Stomach (tissue), 19 donors: ENCODE measurements at places on chromosomes 1 and 21.

- DNase-seq = no peak
These were observed 17.1 kb upstream of the PARP1 start for GRCh38 chr1:226425004-226425378.

DNA sequence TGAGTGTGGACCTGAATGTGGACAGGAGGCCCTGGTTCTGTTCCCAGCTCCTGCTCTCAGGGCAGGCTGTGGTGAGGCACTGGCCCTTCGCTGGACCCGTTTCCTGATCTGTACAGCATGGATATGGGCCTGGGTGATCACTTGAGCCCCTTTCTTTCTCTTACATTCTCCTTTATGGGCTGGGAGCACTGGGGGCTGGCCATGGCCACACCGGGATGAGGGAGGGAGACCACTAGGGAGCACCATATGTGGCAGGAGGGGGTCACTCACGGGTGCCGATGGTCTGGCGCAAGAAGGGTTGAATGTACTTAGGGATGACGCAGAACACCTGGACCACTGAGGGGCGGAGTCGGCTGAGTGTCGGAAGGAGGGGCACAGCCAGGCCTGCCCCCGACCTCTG, 2.7 kb downstream of the DCST2 start:
- no peak for DNase-seq

DNA sequence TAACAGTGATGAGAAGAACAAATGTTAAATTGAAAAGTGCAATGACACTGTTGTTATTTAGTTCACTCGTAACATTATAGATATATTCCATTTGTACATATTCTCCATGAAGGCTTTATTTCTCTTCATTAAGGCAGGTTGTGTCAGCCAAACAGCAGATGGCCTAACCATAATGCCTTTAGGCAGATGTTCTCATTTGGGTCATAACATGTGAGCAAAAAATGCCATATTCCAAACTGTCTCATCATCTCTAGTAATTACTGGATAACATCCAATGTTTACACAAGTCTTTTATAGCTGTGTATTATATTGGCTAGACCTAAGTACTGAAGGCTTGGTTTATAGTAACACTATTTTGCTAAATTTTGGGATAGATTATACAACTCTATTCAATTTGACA, 87.2 kb upstream of the CHODL start:
- DNase-seq = no peak

GRCh38 chr21:14088391-14088790, 122.4 kb downstream of the LIPI start:
- no peak for DNase-seq

DNA sequence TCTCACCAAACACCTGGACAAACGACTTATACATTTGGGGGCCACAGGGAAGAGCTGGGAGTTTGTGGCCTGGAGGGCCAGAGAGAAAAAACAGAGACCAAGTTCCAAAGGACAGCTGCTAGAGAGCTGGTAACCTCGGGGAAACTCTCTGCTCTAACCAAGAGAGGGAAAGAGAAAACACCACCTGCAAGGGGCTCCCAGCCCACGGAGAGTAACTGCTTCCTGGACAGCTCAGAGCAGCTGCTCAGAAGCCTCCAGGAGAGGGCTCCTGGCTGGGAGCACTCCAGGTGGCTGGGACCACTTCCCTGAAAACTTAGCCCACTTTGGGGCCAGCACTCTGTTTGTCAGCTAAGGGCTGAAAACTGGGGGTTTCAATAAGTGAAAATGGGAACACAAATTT, 154.8 kb upstream of the GRIK3 start:
- DNase-seq = no peak

DNA sequence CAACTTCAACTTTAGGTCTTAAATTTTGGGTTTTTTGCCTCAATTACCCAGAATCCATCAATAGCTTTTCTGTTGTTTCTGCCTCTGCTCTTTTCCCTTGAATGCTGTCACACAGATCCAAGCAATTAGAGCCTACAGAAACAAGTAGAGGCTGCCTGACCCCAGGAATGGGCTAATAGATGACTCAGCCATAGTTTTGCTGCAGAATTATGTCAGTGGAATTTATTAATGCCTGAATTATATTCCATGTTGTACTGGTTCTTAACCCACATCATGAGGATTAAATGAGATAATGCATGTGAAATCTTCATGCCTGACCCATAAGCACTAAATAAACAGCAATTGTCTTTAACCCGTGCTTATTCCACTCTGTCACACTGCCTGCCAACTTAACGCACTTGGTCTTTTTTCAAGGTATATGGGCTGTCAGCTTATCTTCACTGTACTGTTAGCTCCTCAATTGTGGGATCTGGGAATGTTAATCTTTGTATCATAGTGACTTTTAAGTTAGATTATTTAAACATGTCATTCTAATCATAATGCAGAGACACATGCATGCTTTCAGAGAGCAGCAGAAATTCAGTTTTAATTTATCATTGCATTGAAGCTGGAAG, 213.3 kb downstream of the ROR1 start:
- DNase-seq = no peak

DNA sequence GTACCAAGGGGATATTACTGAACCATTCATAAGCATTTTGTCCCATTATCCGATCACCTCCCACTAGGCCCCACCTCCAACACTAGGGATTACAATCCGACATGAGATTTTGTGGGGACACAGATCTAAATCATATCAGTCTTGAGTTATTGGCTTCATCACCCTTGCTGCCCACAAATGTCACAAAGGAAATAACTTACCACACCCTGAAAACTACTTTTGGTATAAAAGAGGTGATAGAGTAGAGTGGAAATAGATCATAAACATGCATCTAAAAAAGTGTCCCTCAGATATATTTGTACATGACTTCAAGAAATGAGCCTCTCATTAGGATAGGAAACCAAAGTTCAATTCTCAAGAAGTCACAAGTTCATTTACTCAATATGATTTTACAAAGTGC, 22.6 kb upstream of the FCRL3 start:
- no peak for DNase-seq

GRCh38 chr1:198107091-198107501, 49.7 kb upstream of the NEK7 start:
- no peak for DNase-seq

- DNase-seq = no peak
These were observed 68.3 kb upstream of the NR5A2 start for GRCh38 chr1:199959033-199959774.

- DNase-seq = no peak
These were observed 441.1 kb downstream of the AMY1C start for GRCh38 chr1:104190821-104191220.

DNA sequence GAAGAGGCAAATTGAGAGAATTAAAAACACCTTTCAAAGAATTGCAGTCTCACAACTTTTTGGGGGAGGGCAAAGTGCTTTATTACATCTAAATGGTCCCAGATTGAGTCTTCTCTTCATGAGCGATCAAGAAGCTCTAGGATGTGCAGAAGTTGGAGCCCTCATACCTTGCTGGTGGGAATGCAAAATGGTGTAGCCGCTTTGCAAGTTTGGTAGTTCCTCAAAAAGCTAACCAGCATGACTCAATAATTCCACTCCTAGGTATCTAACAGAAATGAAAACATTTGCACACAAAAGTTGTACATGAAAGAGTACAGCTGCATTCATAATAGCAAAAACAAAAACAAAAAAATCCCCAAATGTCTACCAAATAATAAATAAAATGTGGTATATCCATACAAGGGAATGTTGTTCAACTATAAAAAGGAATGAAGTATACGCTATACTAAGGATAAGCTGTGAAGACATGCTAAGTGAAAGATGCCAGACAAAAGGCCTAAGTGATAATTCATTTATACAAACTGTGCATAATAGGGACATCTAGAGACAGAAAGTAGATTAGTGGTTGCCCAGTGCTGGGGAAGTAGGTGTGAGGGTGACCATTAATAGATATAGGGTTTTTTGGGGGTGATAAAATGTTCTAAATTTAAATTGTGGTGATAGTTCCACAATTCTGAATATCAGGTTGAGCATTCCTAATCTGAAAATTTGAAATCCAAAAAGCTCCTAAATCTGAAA, 55.2 kb downstream of the SELENOF start:
- no peak for DNase-seq

GRCh38 chr1:21503706-21504377, 5.4 kb upstream of the ALPL start:
- peak; percentile 26 for DNase-seq

DNA sequence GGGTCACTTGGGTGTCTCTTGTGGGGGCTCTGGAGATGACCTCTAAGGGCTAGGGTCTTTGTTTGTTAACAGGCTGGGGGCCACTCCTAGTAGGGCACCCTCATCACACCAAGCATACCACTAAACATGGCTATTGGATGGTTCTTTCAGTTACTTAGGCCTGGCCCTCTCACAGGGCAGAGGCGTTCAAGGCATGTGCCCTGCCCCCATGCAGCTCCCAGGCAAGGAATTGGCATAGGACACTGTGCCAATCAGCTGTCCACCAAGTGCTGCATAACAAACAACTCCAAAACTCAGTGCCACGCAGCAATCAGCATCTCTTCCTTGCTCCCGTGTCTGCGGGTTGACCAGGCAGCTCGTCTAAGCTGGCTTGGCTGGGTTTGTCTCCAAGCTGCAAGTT, 2.1 kb upstream of the KCNAB2 start:
- no peak for DNase-seq

- no peak for DNase-seq
These were observed 117.2 kb downstream of the MATN1 start for GRCh38 chr1:30606166-30606565.

- no peak for DNase-seq
These were observed 143.2 kb downstream of the MIS18A start for GRCh38 chr21:32135401-32136363.

GRCh38 chr1:18481190-18481920, 625 bp downstream of the KLHDC7A start:
- DNase-seq = peak; percentile 40

- no peak for DNase-seq
These were observed 169.9 kb downstream of the BRINP2 start for GRCh38 chr1:177340601-177341067.

DNA sequence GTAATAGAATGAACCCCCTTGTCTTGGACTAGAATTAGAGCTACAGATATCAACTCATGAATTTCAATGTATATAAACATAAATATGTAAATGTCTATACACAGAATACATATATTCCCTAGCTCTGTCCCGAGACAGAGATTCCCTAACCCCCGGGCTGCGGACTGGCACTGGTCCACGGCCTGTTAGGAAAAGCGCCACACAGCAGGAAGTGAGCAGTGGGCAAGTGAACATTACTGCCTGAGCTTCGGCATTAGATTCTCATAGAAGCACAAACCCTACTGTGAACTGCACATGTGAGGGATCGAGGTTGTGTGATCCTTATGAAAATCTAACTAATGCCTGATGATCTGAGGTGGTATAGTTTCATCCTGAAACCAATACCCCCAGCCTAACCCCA, 51.2 kb downstream of the PIK3R3 start:
- no peak for DNase-seq

GRCh38 chr1:36306210-36306901, at the start of gene SH3D21:
SH3D21 (plus strand) TSS chr1:36306368; CDS start chr1:36306421, 53 bp downstream.
- DNase-seq = peak; percentile 86

DNA sequence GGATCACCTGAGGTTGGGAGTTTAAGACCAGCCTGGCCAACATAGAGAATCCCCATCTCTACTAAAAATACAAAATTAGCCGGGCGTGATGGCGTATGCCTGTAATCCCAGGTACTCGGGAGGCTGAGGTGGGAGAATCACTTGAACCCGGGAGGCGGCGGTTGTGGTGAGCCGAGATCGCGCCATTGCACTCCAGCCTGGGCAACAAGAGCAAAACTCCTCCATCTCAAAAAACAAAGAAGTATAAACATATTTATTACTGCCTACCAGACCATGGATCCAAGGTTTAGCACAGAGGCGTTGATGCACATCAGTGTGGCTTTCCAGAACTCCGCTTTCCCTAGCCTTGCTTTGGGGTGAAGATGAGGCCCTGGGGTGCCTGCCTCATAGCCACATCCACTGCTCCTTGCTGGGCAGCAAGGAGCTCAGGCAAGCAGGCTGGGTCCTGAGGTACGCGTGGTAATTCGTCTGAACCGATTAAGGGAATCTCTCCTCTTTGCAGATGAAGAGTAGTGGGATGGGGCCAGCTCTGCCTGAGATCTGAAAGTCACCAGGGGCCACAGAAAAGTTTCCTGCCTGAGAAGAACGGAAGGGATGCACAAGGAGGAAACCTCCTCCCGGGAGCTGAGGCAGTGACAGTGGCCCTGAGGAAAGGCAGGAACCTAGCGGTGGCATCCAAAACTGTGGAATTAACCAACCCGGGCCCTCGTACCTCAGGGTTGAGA, 52.3 kb upstream of the LBR start:
- no peak for DNase-seq

- no peak for DNase-seq
These were observed 79.8 kb upstream of the RALGPS2 start for GRCh38 chr1:178645157-178645807.

GRCh38 chr1:180264595-180264994, 34.5 kb downstream of the LHX4 start:
- DNase-seq = no peak

- DNase-seq = peak; percentile 32
These were observed 88.4 kb upstream of the RHOU start for GRCh38 chr1:228646717-228647522.

DNA sequence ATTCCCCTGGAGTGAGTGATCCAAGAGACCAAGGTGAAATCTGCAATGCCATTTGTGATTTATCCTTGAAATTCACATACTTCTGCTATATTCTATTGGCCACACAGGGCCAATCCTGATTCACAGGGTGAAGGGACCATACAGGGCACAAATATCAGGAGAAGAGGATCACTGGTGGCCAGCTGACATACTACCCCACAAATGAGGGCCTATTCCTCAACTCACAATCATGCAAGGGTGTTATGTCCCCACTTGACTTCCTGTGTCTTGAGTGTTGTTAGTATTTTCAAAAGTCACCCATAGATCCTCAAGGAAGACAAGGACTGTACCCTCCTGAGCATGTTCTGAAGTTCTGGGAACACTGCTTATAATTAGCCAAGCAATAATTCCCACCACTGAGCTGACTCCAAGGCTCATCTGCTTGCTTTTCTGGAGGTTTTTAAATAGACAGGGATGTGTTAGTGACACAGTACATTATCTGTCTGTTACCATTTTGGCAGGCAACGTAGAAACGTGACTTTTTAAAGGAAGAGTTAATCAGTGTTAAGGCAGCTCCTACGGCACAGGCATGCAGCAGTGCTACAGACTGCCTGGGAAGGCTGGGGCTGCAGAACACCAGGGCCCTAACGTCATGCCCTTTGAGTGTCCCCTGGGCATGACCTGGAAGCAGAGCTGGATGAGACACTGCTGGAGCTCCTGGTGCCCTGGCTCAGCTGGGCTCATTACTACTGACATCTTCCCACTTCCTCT, 137.4 kb downstream of the FAM78B start:
- no peak for DNase-seq
